T-helper 1 cell (primary cell): ENCODE measurements at places on chromosomes 1 and 21.

GRCh38 chr1:89112871-89113613 is 12.9 kb downstream of the GBP2 start:
- no peak for DNase-seq

- DNase-seq, result no peak
These were observed 129.7 kb downstream of the RNF220 start for GRCh38 chr1:44534771-44535170.

DNA sequence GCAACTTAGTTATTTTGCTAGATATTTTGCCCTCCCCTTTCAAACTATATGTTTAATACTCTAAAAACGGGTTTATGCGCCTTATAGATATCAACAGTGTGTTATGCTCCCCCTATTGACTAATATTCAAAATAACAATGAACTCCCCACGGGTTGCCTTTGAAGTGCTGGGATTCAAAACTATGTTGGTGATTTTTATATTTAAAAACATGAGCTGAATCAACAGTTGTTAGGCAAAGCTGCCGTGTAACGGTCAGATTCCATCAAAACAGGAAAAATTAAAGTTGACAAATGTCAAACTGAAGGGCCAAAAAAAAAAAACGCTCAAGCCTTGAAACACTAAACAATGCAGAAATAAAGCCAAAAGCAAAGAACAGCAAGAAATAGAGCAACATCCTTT is 2.5 kb downstream of the TGFBR3 start:
- no peak for DNase-seq

DNA sequence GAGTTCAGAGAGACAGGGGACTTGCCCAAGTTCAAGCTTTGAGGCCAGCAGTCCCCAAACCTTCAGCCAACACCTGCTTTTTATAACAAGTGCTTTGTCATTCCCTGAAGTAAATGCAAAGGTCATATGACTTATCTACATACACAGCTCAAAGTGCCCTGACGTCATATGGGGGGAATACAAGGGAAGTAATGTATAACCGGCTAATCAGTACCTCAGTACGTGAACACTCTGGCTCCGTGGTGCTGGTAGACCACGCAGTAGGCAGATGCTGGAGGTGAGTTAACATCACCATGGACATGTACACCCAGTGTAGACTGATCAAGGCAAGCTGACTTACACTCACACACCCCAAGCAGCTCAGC is 60.0 kb downstream of the BACE2 start:
- DNase-seq, result no peak

DNA sequence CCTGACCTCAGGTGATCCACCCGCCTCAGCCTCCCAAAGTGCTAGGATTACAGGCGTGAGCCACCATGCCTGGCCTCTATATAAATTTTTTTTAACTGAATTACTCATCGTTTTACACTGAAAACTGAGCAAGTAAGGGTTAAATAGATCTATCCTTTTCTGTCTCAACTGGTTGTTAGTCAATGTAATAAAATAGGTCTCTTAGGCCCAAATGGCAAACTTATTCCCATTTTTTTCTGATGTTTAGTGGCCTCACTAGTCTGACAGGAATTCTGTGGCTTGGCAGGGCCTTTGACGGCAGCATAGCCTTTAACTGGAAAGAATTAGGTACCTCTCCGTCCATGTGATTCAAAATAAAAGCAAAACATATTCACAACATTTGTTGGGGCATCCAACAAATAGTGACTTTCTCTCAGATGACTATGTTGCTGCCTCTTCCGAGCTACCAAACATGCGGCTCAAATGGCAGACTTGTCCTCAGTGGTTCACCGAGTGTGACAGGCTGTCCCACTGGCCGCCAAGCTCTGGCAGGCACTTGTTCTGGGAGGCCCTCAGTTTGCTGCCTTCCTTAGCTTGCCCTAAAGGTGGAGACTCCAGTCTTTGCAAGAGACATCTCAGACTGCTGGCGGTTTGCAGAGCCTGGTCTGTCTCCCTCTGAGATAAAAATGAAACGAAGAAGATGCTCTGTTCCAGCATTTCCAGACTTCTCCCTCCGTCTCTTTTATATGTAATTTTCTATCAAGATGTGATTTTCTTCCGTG is 17.4 kb downstream of the ATP1A4 start:
- DNase-seq, result no peak

DNA sequence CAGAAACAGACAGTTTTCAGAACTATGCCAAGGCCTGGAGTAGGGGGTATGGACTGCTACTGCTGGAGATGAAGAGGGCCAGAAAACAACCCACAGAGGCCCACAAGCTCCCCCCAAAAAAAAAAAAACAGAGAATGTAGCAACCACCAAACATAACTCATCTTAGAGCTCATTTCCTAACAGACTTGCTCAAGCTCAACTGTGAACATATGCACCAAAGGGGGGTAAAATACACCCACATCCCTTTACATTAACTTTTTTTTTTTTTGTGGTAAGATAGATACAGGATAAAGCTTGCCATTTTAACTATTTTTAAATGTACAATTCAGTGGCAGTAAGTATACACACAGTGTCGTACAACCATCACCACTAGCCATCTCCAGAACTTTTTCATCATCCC is 36.0 kb downstream of the SEC16B start:
- no peak for DNase-seq

DNA sequence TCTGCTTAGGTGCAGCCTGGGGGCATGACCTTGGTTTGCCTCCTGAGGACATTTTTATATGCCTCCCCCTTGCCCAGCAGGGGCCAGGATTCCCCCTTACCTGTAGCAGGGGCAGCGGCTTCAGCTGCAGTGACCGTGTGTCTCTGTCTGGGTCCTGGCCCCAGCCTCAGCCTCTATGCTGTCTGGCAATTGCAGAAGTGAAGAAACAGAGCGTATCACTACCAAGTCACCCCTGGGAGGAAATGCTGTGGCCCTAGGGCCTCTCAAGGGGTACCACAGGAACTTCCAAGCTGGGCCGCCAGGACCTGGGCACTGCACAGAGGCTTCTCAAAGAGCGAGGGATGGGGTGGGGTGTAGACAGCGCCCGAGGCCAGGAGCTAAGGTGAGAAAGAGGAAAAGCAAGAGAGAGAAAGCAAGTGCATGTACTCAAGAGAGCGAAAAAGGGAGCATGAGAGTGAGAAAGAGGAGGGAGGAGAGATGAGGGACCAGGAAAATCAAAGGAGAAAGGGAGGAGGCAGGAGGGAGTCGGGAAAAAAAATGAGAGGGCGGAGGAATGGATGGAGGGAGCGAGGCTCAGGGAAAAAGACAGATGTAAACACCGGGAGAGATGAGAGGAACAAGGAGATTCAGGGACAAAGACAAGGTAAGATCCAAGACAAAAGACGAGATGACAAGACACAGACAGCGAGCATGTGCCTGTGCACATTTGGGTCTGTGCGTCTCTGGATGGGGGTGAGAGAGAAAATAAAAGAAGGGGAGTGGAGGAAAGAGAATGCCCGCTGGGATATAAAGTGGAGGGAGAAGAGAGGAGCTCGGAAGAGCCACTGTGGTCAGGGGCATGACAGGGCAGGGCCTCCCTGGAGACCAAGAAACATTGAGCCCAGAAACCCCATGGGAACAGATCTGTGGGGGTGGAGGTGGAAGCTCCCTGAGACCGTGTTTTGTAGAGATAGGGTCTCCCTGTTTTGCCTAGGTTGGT is at the start of gene PTAFR:
TSS of gene PTAFR (minus strand) at position 199 of the 979 bp plus-strand sequence. CDS start 25,669 bp downstream, outside the sequence.
- DNase-seq, result no peak

DNA sequence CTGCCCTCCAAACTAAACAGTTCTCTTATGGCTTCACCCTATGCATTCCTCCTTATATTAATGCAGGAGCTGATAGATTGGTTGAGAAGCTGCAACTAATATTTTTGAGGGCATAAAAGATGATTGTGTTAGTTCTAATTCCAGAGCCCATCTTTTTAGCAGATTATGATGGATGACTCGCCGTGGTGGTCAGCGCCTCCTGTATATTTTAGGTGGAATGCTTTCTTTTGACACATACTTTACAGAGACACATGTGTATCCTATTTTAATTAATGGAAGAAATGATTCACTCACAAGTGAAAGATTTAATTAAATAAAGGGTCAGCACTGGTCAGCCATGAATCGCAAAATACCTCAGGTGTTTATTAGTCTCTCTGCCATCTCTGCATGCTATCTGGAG is 120.7 kb downstream of the TM2D1 start:
- DNase-seq, result no peak

DNA sequence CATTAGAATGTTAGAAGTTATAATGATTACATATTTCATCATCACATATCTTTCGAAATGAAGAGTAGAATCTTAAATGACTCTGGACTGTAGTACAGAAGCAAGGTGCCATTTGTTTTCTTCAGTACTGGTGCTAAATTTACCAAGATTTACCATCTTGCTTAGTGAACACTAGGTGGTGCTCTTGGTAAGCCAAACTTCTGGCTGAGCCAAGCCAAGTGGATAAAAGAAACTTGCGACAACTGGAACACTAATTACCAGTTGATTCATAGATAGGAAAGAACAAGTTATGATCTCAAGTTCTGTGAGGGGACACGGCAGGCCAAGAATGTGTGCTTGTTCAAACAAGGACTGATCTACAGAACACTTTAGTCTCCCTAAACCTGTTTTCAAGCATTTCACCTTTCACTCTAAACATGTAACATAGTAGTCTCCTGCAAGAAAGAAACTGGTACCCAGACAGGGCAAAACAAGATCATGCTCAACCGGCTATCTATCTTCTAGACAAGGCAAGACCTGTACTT is 19.8 kb downstream of the SPRTN start:
- no peak for DNase-seq
